ENCODE measurements at places on chromosomes 5 and 9.

GRCh38 chr5:171226096-171226754 is 82.8 kb upstream of the TLX3 start:
- no peak for DNase-seq

DNA sequence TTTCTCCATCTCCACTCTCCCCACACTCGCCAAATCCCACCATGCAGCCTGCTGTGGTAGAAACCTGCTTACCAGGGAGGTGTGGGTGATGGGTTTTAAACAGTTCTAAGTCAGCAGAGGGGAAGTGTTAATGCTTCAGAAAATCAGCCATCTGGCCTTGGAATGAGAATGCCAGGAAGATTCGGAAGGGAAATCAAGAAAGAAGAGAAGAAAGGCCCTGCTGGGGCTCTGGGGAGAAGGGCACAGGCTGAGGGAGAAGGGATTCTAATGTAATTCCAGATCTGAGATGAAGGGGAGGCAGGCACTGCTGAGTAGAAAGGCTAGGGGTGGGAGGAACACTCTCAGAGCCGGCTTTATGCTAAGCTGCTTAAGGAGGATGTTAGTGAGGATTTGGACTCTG is 434.7 kb upstream of the DMAC1 start:
- no peak for DNase-seq

DNA sequence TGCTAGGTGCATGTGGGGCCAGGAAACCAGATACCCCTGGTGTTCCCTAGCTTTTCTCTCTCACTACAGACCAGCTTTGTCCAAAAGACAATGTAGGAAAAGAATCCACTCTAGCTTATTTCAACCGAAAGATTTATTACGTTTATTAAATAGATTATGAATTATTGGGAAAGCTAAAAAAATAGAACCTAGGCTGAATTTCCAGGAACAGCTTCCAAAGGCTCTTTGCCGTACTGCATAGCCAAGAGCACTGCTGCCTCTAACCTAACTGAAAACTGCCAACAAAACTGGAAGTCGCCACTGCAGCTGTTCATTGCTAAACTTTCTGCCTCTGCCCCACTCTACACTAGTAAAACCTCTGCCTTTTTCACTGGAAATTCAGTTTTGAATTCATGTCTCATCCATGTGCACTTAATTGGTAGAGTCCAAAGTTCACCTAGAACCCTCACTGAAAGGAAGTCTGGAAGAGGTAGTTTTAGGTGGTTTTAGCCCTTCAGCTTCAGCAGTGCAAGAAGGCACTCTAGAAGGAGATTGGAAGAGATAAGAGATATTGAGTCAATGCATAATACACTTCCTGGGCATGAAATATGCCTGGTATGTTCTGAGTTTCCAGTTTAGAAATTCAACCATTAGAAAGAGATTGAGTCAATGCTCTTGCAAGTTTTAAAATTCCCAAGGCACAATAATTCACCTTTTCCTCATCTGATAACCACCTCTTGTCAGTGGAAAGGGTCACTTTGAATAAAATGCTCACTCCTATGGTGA is 927.9 kb downstream of the MAT2B start:
- no peak for DNase-seq

- no peak for DNase-seq
Measured at GRCh38 chr5:180649297-180650039, at the start of gene FLT4. TSS of gene FLT4 (minus strand) at chr5:180649600. CDS start at chr5:180649545, 55 bp downstream.

DNA sequence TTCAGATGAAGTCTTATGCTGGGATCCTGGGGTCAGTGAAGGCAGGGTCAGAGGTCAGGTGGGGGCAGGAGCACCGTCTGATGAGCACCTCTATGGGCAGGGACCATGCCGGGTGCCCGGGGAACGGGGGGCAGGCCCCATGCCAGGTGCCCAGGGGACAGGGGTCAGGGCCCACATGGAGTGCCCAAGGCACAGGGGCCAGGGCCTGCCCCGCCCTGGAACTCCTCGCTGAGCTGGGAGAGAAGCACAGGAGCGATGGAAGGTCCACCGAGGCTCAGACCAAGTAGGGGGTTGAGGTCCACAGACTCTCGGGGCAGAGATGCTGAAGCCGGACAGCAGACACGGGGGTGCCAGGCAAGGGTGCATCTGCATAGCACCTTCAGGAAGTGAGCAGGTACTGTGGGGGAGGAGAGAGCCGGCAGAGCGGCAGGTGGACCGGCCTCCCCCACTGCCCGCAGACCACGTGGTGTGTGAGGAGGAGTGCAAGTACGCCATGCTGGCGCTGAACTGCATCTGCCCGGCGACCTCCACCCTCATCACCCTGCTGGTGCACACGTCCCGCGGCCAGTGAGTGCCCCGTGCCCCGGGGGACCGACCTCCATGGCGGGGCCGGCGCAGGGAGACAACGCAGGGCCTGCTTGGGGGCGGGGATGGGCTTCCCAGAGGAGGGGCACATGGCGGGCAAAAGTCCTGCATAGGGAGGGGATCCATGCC is 67.7 kb downstream of the KCNT1 start:
- no peak for DNase-seq

GRCh38 chr9:18343784-18344183 is 130.2 kb upstream of the ADAMTSL1 start:
- DNase-seq: no peak

DNA sequence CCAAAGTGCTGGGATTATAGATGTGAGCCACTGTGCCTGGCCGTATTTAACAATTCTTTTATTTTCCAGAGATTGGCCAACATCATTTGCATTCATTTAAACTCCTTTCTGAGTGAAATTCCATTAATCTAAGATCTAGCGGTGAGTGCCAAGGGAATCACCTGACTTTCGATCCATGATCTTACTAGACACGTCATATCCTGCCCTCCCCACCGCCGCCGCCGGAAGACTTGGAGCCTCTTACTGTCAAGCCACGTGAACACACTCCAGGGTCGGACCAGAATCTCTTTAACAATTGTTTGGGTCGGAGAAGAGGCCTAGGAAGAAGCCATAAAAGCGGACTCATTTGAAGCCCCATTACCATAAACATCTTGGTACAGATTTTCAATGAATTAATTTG is 12.9 kb downstream of the INPP5E start:
- no peak for DNase-seq
